Progenitor cell of endocrine pancreas (in vitro differentiated cells): ENCODE measurements at places on chromosomes 16 and 17. TPM values are rescaled to one million over a fixed set of nuclear protein-coding genes. Genes with fewer than 3 reads are reported as not detected.
A peak's percentile ranks its signal among the peaks of the same experiment; 100 is the strongest.

The SLC16A5 gene
- 16.0 and 16.9 TPM in 2 replicates for total RNA-seq

The TRPV3 gene
- total RNA-seq: 1.6 and 2.7 TPM in 2 replicates

The EIF4A3 gene
- total RNA-seq: 83.6 and 86.8 TPM in 2 replicates

The GCGR gene
- 2.1 and 2.2 TPM in 2 replicates for total RNA-seq

The CDRT4 gene
- total RNA-seq: 17.6 and 27.0 TPM in 2 replicates

- no peak for DNase-seq
- H3K4me3 ChIP-seq: no peak overlapping the region
- peaks cover 2% of the 10 kb centered on the region for H3K4me1 ChIP-seq
Measured at GRCh38 chr16:19613834-19614233, 58.3 kb downstream of the VPS35L start.

DNA sequence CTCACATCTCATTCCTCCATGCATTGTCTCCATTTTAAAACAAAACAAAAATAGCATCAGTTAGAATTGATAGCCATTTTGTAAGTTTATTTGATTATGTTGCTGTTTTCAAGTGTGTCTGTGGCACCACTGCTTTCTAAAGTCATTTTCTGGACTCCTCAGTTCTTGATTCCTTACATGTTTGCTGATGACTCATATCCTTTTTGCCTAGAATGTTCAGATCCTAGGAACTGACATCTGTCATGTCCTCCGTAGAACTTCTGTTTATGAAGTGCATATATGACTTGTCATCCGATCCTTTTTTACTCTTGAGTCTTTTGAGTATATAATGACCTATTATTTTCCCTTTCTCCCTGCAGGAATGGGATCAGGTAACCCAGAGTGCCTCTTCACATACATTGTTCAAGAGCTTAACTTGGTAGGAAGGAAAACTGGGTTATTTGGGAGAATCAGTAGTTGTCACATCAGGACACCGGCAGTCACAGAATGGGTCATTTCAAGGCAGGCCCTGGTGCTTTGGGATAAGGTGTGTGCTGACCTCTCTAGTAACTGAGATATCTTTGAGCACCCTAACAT, 69.2 kb downstream of the MAP2K4 start:
- H3K27me3 ChIP-seq: no peaks in the 10 kb centered on the region
- H3K4me1 ChIP-seq: peaks cover 12% of the 10 kb centered on the region
- no peak for DNase-seq

- H3K27me3 ChIP-seq: no peaks in the 10 kb centered on the region
- peaks cover 22% of the 10 kb centered on the region for H3K36me3 ChIP-seq
- no peak overlapping the region for H3K4me3 ChIP-seq
Measured at GRCh38 chr17:76326306-76326705, 18.2 kb upstream of the QRICH2 start.

GRCh38 chr17:9237661-9238301, 216.5 kb downstream of the NTN1 start:
- H3K27me3 ChIP-seq: peaks cover 16% of the 10 kb centered on the region
- H3K4me1 ChIP-seq: peaks cover 26% of the 10 kb centered on the region
- DNase-seq: no peak
- no peak overlapping the region for H3K27ac ChIP-seq
- H3K4me3 ChIP-seq: peak overlapping the region; percentile 14
- no peaks in the 10 kb centered on the region for H3K36me3 ChIP-seq

DNA sequence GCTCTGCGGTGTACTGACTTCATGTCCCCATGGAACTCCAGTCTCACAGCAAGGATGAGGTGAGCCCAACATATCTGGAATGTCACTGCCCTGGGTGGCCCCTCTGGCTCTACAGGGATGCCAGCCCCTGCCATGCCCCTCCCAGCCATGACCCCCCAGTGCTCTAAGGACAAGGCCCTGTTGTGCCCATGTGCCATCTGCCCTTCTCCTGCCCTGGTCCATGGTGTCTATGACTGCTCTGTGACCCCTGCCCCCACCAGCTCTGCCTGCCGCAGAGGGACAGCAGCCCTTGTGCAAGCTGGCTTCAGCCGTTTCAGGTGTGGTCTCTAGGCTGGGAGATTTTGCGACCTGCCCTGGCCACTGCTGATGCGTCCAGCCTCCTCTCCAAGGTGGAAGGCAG, 40.3 kb downstream of the TK2 start:
- H3K4me1 ChIP-seq: peaks cover 5% of the 10 kb centered on the region
- peaks cover 16% of the 10 kb centered on the region for H3K36me3 ChIP-seq
- DNase-seq: no peak
- H3K27ac ChIP-seq: no peak overlapping the region
- H3K27me3 ChIP-seq: no peaks in the 10 kb centered on the region

DNA sequence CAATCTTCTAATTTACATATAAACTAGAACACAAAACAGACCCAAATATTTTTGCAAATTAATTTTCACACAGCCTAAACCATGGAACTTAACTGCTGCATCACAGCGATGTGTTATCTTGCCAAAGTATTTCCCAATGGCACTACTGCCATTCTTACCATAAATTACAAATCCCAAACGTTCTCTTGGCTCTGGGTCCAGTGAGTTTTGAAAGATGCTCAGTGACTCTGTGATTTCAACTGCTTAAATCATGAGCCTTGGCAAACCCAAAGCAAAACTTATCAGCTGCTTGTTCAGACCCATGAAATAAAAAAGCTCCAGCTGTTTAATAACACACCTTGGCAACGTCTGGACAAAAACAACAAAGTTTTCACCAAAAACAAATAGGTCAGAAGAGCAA, 223.0 kb downstream of the CA10 start:
- no peak for DNase-seq
- no peaks in the 10 kb centered on the region for H3K36me3 ChIP-seq
- no peaks in the 10 kb centered on the region for H3K27me3 ChIP-seq
- no peak overlapping the region for H3K4me3 ChIP-seq
- no peak overlapping the region for H3K27ac ChIP-seq

- H3K4me3 ChIP-seq: no peak overlapping the region
- DNase-seq: no peak
- H3K27me3 ChIP-seq: no peaks in the 10 kb centered on the region
- H3K4me1 ChIP-seq: no peaks in the 10 kb centered on the region
- no peak overlapping the region for H3K27ac ChIP-seq
Measured at GRCh38 chr17:43881181-43881580, 26.2 kb downstream of the MPP2 start.

DNA sequence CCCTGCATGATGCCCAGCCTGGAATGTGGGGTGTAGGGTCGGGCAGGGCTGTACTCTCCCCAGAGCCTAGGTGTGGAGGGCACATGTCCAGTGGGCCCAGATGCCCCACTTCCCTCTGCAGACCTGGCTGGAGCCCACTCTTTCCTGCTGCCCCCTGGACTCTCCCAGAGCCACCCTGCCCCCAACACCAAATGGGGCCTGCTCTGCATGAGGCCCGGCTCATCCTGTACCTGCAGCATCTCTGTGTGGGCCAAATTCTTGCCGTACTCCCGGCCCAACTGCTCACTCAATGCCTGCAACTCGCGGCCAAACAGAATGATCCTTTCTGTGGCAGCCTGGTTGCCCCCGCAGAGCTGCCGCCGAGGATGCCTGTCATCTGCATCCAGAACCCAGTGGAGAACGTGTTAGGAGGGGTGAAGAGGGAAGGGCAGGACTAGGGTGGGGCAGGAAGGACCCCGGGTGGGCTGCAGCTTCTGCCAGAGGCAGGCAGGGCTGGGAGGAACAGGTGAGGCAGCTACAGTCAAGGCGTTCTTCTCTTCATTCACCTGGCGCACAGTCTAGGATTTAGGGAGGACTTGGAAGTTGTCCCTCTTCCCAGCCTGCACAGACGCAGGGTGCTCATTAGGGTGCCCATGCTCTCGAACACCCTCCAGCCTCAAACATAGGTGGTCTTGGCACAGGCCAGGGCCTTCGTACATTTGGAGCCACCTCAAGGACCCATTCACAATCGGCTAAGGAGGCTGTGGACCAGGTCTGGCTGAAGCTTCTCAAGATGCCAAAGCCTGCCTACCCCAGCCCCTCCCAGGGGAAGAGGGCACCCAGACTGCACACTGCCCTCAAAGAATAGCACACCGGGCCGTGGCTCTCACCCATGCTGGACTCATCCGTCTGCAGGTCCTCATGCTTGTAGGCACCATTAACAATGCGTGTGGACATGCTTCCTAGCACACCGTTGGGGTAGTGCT, 8.7 kb upstream of the GFOD2 start:
- peaks cover 11% of the 10 kb centered on the region for H3K36me3 ChIP-seq
- no peak overlapping the region for H3K4me3 ChIP-seq
- no peaks in the 10 kb centered on the region for H3K4me1 ChIP-seq

DNA sequence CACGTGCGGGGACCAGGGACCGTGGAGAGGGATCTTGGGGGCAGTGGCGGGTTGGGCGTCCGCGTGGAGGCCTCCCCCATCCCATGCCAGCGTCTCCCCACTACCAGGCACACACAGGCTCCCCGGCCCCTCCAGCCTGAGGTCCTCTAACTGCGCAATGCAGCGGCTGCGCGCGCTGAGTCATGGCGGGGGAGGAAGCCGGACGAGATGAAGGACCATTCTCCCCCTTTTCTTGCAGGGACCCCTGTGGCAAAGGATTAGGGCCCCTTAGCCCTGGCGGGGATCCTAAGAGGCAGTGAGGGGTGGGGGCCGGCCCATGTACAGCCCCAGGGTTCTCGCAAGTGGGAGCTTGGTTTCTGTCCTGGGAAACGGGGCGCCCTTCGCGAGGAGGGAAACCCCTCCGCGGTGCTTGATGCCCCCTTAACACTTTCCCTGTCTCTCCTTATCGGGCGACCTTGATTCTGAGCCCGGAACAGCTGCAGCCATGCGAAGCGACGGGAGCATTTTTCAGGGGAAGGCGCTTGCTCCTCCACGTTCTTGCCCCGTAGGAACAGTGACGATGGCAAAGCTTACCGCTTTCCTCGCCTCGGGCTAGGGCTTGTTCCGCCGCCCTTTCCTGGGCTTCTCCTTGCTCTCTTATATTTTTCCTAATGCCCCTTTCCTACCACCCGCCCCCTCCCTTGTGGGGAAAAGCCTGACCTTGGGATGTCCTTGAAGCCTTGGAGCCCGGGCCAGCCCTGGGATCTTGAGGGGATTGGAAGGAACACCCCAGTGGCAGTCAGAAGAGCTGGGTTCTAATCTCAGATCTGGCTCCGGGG, 592 bp downstream of the ALDOA start:
- no peak for DNase-seq
- peak overlapping the region; percentile 90 for H3K4me3 ChIP-seq
- peaks cover 14% of the 10 kb centered on the region for H3K36me3 ChIP-seq
- H3K4me1 ChIP-seq: peaks cover 16% of the 10 kb centered on the region
- no peaks in the 10 kb centered on the region for H3K27me3 ChIP-seq
- peak overlapping the region; percentile 90 for H3K27ac ChIP-seq

- no peak overlapping the region for H3K27ac ChIP-seq
- no peaks in the 10 kb centered on the region for H3K4me1 ChIP-seq
- DNase-seq: no peak
- peaks cover 13% of the 10 kb centered on the region for H3K27me3 ChIP-seq
Measured at GRCh38 chr17:19719355-19720209, 3.2 kb upstream of the SLC47A2 start.

DNA sequence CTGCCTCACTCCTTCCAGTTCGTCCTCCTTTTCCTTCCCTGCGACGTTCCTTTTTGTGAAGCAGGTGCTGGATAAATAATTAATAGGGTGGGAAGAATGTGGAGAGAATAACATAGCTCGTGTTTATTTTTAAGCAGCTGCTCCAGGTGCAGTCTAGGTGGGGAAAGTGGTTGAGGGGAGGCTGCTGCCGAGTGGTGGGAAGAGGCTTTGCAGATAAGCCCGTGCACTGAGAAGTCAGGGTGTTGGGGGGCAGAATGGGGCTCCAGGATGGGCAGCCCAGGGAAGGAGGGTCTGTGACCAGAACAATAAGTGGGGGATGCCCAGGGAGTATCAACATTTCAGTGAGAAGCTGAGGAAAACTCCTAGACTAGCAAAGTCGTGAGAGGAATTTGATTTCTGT, 300.5 kb downstream of the CPPED1 start:
- no peak overlapping the region for H3K4me3 ChIP-seq
- peak overlapping the region; percentile 63 for H3K27ac ChIP-seq
- no peak for DNase-seq
- H3K27me3 ChIP-seq: no peaks in the 10 kb centered on the region

- no peak overlapping the region for H3K4me3 ChIP-seq
- peaks cover 32% of the 10 kb centered on the region for H3K27me3 ChIP-seq
- H3K27ac ChIP-seq: no peak overlapping the region
- peaks cover 14% of the 10 kb centered on the region for H3K4me1 ChIP-seq
- no peaks in the 10 kb centered on the region for H3K36me3 ChIP-seq
Measured at GRCh38 chr17:1916963-1917715, 87.3 kb downstream of the RPA1 start.

DNA sequence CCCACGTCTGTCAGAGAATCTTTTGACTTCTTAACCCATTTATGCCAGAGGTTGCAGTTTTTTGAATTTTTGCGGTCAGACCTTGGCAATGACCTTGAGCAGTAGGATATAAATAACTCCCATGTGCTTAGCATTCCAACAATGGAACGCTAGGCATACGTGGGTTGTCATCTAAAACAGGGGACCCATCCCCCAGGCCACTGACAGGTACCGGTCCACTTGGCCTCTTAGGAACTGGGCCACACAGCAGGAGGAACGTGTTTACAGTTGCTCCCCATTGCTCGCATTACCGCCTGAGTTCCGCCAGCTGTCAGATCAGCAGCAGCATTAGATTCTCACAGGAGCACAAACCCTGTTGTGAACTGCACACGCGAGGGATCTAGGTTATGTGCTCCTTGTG, 76.8 kb upstream of the LGALS9 start:
- H3K36me3 ChIP-seq: peaks cover 10% of the 10 kb centered on the region
- H3K27me3 ChIP-seq: no peaks in the 10 kb centered on the region
- H3K4me1 ChIP-seq: peaks cover 11% of the 10 kb centered on the region
- H3K27ac ChIP-seq: no peak overlapping the region

DNA sequence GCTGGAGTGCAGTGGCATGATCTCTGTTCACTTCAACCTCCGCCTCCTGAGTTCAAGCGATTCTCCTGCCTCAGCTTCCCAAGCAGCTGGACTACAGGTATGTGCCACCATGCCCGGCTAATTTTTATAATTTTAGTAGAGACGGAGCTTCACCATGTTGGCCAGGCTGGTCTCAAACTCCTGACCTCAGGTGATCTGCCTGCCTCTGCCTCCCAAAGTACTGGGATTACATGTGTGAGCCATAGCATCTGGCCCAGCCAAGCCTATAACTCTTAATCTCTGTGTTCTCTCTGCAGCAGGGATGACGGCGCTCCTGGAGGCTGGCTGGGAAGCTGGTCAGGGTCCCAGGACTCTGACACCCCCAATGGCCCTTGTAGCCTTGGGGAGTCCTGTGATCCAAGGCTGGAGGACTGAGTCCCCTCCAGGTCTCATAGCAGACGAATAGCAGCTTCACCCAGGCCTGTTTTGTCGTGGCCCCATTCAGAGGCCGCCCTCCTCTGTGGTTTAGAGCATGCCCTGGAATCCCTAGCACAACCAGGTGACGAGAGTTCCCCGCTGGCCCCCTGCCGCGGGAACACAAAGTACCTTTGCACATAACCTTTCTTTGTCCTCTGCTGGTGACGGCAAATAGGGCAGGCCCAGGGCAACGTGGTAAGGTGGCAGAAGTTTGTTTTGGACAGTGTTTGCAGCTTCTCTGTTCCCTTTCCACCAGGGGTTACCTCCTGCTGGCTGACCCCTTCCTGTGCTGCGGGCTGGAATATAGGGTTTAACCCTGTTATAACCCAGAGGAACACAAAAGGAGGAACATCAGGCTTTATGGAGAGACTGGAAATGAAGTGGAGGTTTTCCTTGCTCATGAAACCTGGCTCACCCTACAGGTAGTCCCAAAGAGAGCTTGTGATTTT, 43.0 kb upstream of the TOB1 start:
- peak overlapping the region; percentile 96 for H3K27ac ChIP-seq
- H3K36me3 ChIP-seq: no peaks in the 10 kb centered on the region
- H3K4me3 ChIP-seq: no peak overlapping the region
- no peaks in the 10 kb centered on the region for H3K27me3 ChIP-seq
